ENCODE measurements at places on chromosomes 2 and 18.
A peak's percentile ranks its signal among the peaks of the same experiment; 100 is the strongest.

GRCh38 chr18:24677011-24677410, 216.6 kb downstream of the HRH4 start:
- peak; percentile 79 for DNase-seq

- peak; percentile 91 for DNase-seq
Measured at GRCh38 chr2:203578759-203579643, 43.9 kb upstream of the RAPH1 start.

GRCh38 chr2:222693837-222694236, 22.4 kb downstream of the MOGAT1 start:
- DNase-seq = peak; percentile 20

- peak; percentile 43 for DNase-seq
Measured at GRCh38 chr2:153479573-153479972, 1.0 kb upstream of the RPRM start.

DNA sequence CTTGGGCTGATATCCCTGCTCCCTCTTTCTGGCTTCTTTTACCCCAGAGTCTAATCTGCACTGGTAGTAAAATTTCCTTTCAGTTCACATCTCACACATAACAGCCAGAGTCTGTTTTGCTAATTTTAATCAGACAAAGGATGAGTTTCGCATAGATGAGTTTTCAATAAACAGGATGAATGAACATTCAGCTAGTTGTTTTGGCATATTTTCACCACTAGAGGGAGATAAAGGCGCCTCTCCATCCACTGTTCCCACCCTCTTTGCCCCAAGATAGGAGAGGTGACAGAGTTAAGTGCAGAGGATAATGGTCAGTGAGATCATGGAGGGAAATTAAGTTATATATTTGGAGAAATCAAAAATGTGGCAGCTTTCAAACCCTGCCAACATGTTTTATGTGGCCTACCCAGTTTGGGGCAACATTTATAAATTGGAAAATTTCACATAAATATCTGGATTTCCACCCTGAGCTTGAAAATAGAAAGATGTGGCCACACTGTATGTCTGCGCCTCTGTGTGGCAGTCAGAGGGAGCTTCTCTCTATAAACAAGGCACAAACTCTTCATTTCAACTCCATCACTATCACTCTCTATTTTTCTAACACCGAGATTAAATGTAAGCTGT, 48.5 kb upstream of the DTNA start:
- peak; percentile 62 for DNase-seq

DNA sequence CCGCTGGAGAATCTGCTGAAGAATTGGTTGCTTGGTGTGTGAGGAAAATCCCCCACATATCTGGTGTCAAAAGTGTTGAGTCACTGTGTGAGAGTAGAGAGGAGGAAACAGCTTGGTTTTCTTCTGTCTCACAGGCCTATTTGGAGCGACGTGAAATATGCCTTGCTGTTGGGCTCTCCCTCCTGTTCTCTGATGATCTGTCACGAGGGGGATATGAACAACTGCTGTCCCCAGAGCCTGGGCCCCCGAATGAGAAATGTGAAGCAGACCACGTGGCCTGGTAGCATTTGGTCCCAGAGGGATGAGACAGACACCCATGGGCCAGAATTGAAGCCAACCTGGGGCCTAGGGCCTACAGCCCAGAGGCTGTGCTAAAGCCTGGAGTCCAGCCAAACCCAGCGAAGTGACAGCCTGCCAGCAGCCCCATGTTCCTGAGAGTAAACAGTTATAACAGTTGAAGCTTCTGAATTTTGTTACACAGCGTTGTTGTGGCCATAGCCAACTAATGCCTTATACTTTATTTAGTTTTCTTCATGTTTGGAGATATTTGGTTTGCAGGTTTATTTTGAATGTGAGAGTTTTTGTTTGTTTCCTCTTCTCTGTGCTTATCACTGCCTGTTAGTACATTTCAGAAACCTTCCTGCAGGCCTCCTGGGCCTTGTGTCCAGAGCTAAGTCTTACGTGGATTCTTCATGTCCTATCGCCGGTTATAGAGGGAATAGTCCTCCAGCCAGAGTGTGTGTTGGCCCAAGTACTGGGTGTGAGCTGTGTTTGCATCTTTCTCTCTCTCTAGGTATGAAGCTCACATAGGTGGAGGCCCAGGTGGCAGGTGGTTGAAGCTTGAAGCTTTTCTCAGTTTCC, 18.7 kb upstream of the COLEC12 start:
- peak; percentile 45 for DNase-seq

DNA sequence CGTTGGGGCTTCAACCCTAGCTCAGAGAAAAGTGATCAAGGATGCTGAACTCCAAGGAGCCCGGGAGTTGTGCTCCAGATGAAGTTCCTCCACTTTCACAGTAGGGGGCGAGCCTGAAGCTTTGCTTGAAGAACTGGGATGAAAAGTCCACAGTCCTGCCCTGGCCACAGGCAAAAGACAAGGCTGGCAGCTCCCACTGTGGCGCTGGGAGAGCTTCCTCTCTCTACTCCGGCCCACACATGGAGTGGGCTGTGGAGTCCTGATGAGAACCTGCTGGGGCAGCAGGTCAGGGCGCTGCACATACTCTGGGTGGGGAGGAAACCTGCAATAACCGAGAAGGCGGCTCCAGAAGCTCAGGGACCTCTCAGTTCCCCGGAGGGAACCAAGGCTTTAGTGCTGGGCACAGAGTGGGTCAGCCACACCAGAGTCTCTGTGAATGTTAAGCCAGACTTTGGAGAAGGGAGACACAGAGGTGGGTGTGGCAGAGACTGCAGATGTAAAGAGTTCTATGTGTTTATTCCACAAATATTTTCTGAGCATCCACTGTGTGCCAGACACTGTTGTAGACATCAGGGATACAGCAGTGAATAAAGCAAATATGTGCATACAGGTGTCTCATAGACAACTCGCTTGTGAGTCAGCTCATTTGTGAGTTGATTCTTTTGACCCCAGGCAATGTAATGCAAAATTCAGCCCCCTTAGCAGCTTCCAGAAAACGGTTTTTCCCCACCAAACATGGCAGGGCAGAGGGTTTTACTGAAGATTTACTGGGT, 48.0 kb upstream of the MRPL33 start:
- peak; percentile 91 for DNase-seq

- DNase-seq = peak; percentile 50
Measured at GRCh38 chr2:127650785-127651380, 4.9 kb downstream of the GPR17 start.

GRCh38 chr18:74420926-74421325, 36.2 kb downstream of the DIPK1C start:
- DNase-seq = peak; percentile 4

- no peak for DNase-seq
Measured at GRCh38 chr18:6435731-6436130, 21.0 kb upstream of the L3MBTL4 start.

- no peak for DNase-seq
Measured at GRCh38 chr18:370751-371608, 103.1 kb upstream of the THOC1 start.

- DNase-seq = no peak
Measured at GRCh38 chr2:133570542-133570941, 2.3 kb upstream of the NCKAP5 start.

GRCh38 chr18:58535340-58536201, 93.3 kb downstream of the ALPK2 start:
- peak; percentile 22 for DNase-seq

DNA sequence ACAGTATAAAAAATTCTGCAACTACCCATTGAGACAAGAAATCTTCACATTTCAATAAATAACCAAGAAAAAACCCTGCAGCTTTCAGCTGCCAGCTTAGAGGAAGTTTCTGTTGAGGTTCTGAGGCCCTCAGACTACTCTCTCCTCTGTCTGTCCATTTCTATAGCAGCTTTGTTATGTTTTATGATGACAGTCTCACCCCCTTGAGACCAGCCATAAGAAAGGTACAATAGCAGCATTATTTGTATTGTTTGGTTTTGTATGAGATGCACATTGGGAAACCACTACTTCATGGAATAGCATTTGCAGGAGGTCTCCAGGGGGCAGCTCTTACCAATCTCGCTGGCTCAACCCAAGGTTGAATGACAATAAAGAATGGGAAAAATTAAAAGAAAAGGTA, 334.6 kb upstream of the VRK2 start:
- no peak for DNase-seq

DNA sequence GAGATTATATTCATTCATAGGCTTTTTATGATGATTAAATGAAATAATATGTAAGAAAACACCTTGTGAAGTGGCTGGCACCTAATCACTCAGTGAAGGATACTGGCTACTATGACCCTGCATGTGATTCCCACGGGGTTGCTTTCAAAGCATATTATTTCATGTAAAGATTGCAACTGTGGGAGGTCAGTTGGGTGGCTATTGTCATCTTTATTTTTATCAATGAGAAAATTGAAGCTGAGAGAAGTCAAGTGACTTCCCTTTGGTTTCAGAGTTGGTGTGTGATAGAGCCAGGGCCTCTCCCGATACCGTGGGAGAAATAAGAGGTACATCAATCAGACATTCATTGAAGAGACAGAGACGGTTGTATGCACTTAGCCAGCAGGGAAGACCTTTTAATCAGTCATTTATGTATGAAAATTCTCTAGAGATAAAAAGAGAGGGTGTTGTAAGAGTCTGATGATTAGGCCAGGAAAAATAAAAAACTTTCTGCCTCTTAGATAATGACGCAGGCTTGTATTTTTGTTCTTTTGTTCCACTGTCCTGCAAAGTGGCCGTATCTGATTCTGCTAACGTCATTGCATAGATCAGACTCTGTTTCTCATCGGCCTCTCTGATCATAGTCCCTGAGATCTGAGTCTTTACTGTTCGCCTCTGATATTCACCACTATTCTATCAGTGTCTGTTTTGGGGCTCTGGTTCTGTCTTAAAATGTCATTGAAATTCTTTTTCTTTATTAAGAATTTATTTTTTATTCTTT, 50.5 kb downstream of the QPCT start:
- no peak for DNase-seq

GRCh38 chr2:175057078-175057685, 52.0 kb upstream of the CHN1 start:
- no peak for DNase-seq

DNA sequence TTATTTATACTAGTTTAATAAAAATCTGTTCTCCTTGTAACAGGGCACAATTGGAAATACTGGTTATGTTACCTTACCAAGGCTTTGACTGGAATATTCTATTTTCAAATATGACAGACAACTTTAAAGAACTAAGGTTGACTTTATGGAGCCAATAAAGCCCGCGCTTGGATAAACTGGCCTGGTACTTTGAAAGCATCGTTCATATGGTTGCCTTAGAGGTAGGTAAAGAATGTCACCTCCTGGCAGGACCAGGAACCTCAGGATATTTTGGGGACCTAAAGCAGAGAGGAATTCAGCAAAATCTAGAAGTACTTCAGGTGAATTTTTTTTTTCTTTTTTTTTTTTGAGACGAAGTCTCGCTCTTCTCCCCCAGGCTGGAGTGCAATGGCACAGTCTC, 71.2 kb upstream of the CREB1 start:
- DNase-seq = no peak

- DNase-seq = no peak
Measured at GRCh38 chr2:51000849-51001617, 30.9 kb downstream of the NRXN1 start.

DNA sequence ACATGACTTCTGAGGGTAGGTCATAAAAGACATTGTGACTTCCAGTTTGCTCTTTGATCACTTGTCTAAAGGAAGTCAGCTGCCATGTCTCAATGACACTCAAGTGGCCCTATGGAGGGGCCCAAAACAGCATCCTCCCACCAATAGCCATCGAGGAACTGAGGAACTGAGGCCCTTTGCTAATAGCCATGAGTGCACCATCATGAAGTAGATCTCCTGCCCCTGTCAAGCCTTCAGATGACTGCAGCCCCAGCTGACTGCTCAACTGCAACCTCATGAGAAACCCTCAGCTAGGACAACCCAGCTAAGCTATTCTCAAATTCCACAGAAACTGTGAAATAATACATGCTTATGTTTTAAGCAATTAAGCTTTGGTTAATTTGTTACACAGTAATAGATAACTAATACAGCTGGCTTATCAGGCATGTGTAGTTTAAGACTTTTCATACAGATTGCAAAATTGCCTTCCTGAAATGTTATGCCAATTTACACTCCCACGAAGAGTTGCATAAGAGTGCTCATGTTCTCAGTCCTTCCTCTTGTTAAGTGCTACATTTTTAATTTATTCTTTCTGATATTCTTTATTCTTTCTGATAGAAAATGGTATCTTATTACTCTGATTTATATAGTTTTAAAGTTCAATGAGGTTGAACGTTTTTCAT, 105.6 kb upstream of the NDUFV2 start:
- peak; percentile 27 for DNase-seq

- DNase-seq = no peak
Measured at GRCh38 chr2:174628528-174629169, 31.0 kb upstream of the WIPF1 start.

DNA sequence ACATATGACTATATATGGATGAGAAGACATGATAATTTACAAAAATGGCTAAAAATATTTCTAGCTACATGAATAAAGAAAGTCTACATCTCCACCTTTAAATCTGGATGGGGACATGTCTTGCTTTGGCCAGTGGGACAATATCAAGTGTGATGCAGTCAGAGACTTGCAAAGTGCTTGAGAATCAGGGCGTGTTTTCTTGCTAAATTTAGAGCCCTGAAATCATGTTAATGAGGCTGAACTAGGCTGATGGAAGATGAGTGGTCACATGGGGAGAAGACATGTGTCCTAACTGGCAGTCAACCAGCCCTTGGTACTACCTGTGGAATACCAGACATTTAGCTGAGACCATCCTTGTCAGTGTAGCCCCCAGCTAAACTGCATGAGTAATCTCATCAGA, 278.5 kb upstream of the RGPD4 start:
- DNase-seq = no peak

DNA sequence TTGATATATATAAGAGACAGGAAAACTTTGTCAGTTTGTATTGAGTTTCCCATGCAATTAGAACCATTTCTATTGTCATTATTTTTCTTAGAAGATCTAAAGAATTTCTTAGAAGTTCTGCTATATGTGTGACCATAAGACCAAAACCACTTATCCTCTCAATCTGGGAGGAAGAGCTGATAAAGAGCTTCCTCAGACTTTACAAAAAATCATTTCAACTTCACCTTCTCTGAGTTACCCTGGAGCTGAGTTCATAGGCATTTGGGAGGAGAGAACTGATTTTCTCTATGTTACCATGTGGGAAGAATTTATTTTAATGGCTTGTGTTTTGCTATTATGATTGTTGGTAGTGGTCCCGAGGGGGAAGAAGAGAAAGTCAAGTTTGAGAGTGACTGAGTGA, 329.3 kb downstream of the GPD2 start:
- DNase-seq = no peak

- peak; percentile 17 for DNase-seq
Measured at GRCh38 chr2:84735389-84735788, 145.5 kb downstream of the TRABD2A start.

- peak; percentile 67 for DNase-seq
Measured at GRCh38 chr2:161414042-161415033, 1.8 kb upstream of the TBR1 start.

- DNase-seq = no peak
Measured at GRCh38 chr2:136362676-136363390, 244.9 kb upstream of the CXCR4 start.

- no peak for DNase-seq
Measured at GRCh38 chr18:73681912-73682311, 465.7 kb downstream of the FBXO15 start.

DNA sequence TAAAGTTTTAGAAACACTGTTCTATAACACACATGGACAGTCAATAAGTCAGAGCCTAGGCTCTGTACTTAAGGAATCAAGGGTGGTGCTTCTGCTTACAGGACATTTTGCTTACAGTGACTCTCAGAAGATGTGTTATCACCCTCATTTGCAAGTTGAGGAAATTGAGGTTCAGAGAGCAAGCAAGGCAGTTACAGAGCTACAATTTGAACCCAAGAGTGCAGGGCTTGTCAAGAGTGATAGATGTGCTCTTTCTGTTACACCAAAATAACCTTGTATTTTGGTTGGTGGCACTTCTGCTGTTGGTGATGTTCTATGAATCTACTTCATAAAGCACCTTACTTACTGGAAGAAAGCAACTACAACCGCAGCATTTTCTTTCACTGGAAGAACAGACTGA, 170.2 kb downstream of the THADA start:
- no peak for DNase-seq

All from GM23248 (cell line).